Activated CD4-positive, alpha-beta T cell treated with anti-CD3 and anti-CD28 coated beads, Interleukin-2, amount 10 ng/mL, durations not matched to agents 7 days and 5 days (primary cell): ENCODE measurements at places on chromosomes 13 and 19. TPM values are rescaled to one million over a fixed set of nuclear protein-coding genes. Genes with fewer than 3 reads are reported as not detected.
A peak's percentile ranks its signal among the peaks of the same experiment; 100 is the strongest.

- peaks cover 38% of the 10 kb centered on the region for H3K4me1 ChIP-seq
- H3K27ac ChIP-seq = no peak overlapping the region
- H3K27me3 ChIP-seq = no peaks in the 10 kb centered on the region
- no peak overlapping the region for H3K4me3 ChIP-seq
These were observed 3.9 kb downstream of the OBI1 start for GRCh38 chr13:78655007-78655406.

- peak overlapping the region; percentile 93 for H3K27ac ChIP-seq
- H3K4me3 ChIP-seq = peak overlapping the region; percentile 79
- H3K36me3 ChIP-seq = peaks cover 3% of the 10 kb centered on the region
- H3K4me1 ChIP-seq = peaks cover 26% of the 10 kb centered on the region
- no peak for DNase-seq
These were observed 45.8 kb downstream of the TGDS start for GRCh38 chr13:94550062-94550738.

POLR2E gene
- 133 TPM for total RNA-seq

DNA sequence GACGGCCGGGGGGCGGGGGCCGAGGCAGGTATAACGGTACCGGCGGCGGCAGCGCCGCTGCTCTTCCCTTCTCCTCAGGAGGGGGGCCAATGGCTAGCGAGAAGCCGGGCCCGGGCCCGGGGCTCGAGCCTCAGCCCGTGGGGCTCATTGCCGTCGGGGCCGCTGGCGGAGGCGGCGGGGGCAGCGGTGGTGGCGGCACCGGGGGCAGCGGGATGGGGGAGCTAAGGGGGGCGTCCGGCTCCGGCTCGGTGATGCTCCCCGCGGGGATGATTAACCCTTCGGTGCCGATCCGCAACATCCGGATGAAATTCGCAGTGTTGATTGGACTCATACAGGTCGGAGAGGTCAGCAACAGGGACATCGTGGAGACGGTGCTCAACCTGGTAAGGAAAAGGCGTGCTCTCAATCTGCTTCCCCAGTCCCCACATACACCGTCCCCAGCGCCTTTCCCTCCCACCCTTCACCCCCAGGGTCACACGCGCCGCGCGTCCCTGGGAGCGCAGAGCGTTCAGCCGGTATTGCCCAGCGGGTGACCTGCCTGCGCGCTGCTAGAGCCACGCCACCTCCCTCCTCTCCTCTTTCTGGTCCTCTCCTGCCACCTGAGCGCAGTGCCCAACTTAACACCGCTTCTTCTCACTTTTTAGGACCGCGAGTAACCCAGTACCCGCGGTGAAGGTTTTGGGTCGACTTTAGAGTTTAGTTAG lies 814 bp downstream of the NBEA start:
- H3K4me1 ChIP-seq = peaks cover 23% of the 10 kb centered on the region
- no peaks in the 10 kb centered on the region for H3K36me3 ChIP-seq
- H3K27ac ChIP-seq = no peak overlapping the region
- peak overlapping the region; percentile 81 for H3K4me3 ChIP-seq

- H3K4me3 ChIP-seq = no peak overlapping the region
- H3K27ac ChIP-seq = no peak overlapping the region
- no peak for DNase-seq
- H3K27me3 ChIP-seq = peaks cover 10% of the 10 kb centered on the region
- no peaks in the 10 kb centered on the region for H3K4me1 ChIP-seq
- H3K36me3 ChIP-seq = no peaks in the 10 kb centered on the region
These were observed 197.9 kb upstream of the STARD13 start for GRCh38 chr13:33483471-33483870.

- no peak overlapping the region for H3K27ac ChIP-seq
- DNase-seq = no peak
- peaks cover 3% of the 10 kb centered on the region for H3K4me1 ChIP-seq
These were observed 25.6 kb upstream of the ZNF91 start for GRCh38 chr19:23420824-23421223.

GRCh38 chr13:50801087-50801931 lies 42.2 kb downstream of the DLEU7 start:
- no peak overlapping the region for H3K4me3 ChIP-seq
- H3K27me3 ChIP-seq = no peaks in the 10 kb centered on the region
- DNase-seq = peak; percentile 81

ZNF77 gene
- total RNA-seq = 5.6 TPM
